Activated naive CD4-positive, alpha-beta T cell treated with anti-CD3 and anti-CD28 coated beads, Interleukin-2, amount 50 U/mL, for 72 hours (primary cell): ENCODE measurements at places on chromosomes 3 and 15. TPM values are rescaled to one million over a fixed set of nuclear protein-coding genes. Genes with fewer than 3 reads are reported as not detected.

DNA sequence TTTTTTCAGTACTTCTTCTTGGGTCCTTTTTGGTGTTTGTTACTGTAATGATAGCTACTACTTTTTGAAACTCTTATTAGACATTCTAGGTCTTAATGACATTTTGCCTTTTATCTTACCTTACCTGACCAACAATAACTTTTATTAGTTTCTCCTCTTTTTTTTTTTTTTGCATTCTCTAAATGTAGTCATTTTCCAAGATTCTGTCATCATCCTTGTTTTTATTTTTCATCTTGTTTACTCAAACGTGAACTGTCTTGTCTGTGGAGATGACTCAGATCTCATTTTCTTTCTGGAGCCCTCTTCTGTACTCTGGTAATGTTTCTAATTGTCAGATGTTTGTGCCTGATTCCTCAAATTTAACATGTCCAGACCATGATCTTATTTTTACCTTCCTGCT lies 2.9 kb downstream of the ABHD5 start:
- DNase-seq = no peak

DNA sequence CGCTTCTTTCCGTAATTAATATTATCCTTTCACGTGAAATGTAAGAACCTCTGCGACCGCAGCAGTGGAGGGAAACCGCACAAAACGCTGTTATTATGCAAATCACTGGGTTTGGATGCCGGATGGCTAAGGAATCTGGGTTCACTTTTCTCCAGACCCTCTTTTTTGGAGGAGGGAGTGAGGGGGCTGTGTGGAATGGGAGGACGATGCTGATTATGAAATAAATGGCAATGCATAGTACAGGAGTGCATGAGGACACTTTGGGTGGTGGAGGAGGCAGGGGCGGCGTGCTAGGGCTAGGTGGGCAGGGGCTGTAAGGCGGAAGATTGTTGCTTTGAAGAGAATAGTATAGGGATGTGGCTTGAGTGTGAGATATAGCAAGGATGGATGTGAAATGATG lies 1.8 kb downstream of the CADM2 start:
- DNase-seq = no peak

GRCh38 chr15:45094358-45094730 lies 19.6 kb downstream of the DUOX2 start:
- DNase-seq = no peak

DNA sequence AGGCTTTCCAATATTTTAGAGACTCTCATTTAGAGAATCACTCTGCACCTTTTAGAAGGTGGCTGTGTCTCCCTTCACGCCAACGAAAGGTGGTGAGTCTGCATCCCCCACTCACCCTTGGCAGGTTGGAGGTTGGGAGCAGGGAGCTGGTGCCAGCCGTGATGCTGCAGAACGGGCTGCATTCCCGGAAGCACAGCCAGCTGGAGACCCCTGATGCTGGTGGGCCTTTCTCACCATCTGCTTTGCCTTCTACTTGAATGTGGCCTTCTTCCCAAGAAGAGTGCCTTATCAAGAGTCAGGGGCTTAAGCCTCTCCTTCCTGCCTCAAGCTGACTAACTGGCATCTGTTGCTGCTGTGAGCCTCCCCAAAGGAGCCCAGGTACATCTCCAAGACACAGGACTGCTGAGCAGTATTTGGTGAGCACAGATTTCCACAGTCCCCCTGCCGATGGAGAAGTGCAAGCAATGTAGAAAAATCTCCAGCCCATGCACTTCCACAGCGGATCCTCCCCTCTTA lies 17.7 kb upstream of the HEG1 start:
- no peak for DNase-seq

DNA sequence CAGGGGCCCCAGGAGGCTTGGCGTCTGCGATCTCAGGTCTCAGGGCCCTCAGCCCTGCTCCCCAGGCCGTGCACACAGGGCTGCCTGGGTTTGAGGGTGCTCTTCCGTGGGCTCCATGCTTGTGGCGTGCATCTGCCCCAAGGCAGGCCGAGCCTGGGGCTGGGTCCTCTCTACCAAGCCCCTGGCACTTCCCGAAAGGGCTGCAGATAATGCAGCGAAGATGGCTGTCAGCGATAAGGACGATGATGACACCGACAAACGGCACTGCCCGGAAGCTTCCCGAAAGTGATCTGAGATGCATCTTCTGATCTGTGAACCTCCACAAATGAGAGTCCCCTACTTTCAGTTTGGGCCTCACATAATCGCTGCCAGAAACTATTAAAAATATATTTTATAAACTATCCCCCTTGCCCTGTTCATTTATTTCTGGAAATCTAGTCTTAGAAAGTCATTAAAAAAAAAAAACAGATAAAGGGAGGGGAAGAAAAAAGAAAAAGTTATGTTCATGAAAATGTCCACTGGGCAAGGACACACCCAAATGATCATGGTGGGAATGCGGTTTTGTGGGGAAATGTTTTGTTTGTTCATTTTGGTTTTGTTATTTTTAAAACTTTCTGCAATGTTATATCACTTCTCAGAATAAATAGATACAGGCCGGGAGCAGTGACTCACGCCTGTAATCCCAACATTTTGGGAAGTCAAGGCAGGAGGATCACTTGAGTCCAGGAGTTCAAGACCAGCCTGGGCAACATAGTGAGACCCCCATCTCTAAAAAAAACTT lies 51.5 kb downstream of the RPN1 start:
- no peak for DNase-seq

DNA sequence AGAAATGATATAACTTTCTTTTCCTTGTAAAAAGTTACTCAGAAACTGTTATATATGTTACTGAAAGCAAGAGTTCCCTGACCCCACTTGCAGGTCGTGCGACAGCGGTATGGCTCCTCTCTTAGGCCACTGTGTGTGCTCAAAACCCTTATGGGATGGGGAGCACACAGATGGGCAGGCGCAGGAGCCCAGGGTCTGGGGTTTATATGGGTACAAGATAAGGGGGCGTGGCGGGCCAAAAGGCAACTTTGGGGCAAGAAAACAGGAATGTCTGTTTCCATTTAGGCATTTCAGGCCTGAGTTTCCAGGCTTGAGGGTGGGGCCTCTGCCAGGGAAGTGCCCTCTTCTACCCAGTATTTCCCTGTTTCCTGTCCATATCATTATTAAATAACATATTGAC lies 736.5 kb downstream of the VGLL3 start:
- no peak for DNase-seq

GRCh38 chr3:11140030-11140712 lies 14.1 kb upstream of the HRH1 start:
- DNase-seq = no peak

- DNase-seq = no peak
Measured at GRCh38 chr15:74497584-74497983, 36.6 kb upstream of the UBL7 start.

DNA sequence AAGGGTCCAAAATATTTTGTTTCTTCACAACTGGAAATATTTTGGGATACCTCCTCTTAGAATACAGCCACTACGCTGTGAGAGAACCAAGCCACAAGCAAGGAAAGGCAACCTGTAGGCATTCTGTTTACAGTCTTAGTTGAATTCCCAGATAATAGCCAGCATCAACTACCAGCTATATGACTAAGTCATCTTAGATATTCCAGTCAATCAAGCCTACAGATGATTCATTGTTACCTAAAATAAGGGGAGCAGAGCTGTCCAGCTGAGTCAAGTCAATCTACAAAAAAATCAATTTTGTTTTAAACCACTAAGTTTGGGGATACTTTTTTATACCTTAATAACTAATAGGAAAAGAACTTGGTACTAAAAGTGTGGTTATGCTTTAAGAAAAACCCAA lies 526.4 kb upstream of the DPPA4 start:
- DNase-seq = no peak

DNA sequence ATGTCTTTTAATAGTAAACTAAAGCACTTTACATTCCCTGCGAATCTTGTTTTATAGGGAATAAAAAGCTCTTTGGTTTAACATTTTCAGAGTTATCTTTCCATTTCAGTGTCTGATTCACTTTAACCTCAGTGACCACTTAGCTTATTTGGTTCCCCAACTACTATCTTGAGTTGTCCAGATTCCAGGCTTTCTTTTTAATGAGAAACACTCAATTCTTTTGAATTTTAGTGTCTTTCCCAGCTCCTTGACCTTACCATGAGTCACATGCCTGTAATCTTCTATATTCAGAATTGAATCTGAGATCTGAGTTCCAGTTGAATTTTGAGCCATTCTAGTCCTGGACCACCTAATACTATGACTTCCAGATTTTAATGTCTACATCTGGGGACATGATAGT lies 144.4 kb downstream of the KCNAB1 start:
- no peak for DNase-seq

Gene TMEM158
- total RNA-seq = not detected

- DNase-seq = no peak
Measured at GRCh38 chr3:9119331-9119730, 130.1 kb downstream of the SRGAP3 start.

Gene CLDN16
- total RNA-seq = not detected

DNA sequence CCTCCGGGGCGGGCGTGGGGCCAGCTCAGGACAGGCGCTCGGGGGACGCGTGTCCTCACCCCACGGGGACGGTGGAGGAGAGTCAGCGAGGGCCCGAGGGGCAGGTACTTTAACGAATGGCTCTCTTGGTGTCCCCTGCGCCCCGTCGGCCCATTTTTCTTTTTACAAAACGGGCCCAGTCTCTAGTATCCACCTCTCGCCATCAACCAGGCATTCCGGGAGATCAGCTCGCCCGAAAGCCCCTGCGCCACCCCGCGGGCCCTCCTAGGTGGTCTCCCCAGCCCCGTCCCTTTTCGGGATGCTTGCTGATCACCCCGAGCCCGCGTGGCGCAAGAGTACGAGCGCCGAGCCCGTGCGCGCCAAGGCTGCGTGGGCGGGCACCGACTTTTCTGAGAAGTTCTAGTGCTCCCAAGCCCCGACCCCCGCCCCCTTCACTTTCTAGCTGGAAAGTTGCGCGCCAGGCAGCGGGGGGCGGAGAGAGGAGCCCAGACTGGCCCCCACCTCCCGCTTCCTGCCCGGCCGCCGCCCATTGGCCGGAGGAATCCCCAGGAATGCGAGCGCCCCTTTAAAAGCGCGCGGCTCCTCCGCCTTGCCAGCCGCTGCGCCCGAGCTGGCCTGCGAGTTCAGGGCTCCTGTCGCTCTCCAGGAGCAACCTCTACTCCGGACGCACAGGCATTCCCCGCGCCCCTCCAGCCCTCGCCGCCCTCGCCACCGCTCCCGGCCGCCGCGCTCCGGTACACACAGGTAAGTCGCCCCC lies at the start of gene THBS1:
Gene THBS1, plus strand, starts transcription at position 595 of the 757 bp plus-strand sequence. CDS start 779 bp downstream, outside the sequence.
- peak; percentile 50 for DNase-seq

DNA sequence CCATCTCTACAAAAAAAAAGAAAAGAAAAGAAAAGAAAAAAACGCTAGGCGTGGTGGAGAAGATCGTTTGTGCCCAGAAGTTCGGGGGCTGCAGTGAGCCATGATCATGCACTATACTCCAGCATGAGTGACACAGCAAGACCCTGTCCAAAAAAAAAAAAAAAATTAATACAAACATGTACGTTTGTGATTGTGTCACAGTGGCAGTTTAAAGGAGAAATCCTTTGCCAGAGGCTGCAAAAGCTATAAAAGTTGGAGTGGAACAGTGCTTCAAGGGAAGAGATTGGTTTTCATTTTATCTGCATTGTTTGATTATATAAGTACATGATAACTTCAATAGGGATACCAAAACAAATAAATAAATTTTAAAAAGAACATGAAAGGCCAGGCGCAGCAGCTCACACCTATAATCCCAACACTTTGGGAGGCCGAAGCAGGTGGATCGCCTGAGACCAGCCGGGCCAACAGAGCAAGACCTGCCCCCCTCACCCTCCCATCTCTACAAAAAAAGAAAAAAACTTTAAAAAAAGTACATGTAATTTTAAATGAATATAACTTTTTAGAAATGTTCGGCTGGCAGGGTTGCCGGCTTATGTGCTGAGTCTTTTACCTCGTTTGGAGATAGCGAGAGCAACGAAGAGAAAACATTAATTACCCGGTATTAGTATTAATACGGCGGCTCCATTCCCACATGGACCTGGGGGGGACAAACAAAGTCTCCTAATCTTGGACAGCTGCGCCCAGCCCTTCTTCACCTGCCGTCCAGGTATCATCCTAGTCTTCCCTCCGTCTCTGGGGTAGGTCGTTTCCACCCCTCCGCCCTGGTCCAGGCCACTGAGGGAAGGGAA lies 573 bp upstream of the DIS3L start:
- no peak for DNase-seq

- no peak for DNase-seq
Measured at GRCh38 chr15:31178705-31179104, 77.2 kb upstream of the TRPM1 start.

Gene ADAMTS9
- total RNA-seq = not detected

GRCh38 chr3:30505866-30506520 lies 100.4 kb upstream of the TGFBR2 start:
- DNase-seq = no peak

DNA sequence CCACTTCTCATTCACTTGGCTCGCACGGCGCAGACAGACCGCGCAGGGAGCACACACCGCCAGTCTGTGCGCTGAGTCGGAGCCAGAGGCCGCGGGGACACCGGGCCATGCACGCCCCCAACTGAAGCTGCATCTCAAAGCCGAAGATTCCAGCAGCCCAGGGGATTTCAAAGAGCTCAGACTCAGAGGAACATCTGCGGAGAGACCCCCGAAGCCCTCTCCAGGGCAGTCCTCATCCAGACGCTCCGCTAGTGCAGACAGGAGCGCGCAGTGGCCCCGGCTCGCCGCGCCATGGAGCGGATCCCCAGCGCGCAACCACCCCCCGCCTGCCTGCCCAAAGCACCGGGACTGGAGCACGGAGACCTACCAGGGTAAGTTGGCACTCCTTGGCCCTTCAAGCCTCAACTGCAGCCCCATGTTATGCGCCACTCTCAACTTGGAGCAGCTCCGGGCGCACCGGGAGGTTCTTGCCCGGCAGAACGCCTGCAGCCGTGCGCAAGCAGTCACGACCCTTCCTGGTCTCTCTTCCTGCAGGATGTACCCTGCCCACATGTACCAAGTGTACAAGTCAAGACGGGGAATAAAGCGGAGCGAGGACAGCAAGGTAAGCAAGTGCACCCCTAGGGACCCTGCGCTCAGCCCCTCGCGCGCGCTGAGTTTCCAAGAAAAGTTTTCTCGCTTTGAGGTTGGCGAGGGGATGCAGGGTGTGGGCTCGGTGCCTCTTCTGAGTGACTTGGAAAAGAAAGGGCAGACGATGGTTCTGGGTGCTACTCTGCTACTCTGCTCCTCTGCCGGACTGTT lies at the start of gene BHLHE40:
Gene BHLHE40, plus strand, starts transcription at position 10 of the 801 bp plus-strand sequence. Its CDS starts 282 bp downstream, at position 292.
- no peak for DNase-seq

DNA sequence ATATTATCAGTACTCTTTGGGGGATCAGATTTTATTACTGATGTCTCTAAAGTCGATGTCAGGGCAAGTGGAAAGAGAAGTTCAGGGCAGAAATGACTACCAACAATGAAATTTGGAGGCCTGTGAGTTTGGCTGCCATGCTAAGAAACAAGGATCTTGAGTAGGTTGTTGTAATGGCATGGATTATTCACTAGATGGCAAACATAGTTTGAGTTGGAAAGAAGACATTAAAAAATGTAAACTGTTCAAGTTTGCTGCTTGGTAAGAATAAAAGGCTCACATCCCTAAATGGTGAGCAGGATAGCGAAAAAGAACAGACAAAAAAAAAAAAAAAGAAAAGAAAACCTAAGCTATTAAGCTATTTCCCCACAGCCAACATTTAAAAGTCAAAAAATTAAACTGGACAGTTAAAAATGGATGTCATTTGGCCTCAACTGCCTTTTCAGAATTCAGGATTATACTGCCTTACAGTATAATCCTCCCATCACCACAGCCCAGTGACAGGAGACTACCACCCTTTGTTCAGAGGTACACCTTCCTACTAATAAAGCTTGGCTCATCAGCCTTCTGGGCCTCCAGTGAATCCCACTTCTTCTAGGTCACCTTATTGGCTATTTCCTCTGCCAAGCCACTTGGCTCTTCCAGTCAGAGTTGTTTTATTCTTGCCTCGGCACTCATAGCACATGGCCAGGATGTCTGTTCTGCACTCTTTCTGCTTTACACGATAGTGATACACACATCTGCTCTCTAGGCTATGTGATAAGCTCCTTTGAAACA lies 163.7 kb downstream of the PLD1 start:
- no peak for DNase-seq

Gene GRK7
- not detected for total RNA-seq

Gene SNTN
- not detected for total RNA-seq
